Globus pallidus (tissue), 1 donor: ENCODE measurements at places on chromosomes 3 and 15.
A peak's percentile ranks its signal among the peaks of the same experiment; 100 is the strongest.

DNA sequence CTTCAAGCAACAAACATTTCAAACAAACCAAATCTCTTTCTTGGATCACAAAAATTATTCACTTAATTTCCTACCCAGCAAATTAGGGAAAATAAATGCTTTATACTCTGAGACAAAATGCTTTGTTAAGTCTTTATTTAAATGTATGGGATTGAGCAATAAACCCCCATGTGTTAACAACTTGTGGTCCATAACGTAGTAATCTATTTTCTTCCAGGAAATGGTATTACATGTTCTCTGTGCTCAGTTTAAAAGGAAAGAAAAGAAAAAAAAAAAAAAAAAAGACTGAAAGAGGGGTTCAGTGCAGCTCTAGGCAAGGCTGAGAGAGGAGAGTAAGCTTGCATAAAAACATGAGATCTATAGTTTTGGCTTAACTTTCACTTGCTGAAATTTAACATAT, 102.3 kb downstream of the PIK3CB start:
- DNase-seq, result no peak

DNA sequence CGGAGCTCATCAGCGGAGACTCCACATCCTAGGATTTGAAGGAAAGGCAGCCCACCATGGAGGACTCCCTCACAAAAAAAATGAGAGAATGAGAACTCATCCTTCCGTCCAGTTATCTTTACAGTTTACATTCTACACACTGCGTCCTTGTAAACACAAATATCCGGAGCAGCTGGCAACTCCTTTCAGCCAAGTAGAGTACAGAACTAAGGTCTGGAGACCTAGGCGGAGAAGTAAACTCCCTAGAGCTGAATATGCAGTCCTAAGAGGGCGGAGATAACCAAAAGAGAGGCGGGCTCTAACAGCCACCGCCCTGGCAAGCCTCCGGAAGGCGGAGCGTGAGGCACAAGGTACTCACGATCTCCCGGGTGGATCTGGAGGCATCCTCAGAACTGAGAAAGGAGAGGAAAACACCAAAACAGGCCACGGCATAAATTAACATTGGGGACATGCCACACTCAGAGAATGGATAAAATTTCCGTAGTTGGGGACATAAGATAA, 924 bp upstream of the SIN3A start:
- DNase-seq, result peak; percentile 85

GRCh38 chr3:45021524-45022297, 4.4 kb upstream of the CLEC3B start:
- no peak for DNase-seq

- no peak for DNase-seq
Measured at GRCh38 chr15:91393186-91393585, 293.1 kb downstream of the SV2B start.

DNA sequence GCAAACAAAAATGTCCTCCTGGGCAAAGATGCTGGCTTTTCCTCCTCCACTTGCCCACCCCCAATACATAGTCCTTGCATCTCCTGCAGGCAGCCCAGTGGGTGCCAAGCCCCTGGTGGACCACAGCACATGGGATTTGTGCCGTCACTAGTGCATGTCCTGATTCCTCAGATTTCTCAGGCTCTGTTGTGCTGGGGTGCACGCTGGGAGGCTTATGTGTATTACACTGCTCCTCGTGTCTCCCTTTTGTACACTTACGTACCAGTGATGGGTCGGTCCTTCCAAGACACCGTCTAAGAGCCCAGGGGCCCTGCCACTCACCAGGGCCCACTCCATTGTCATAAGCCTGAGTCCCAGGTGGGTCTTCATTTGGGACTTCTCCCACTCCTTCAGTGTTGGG, 70.1 kb downstream of the PLXNA1 start:
- no peak for DNase-seq

GRCh38 chr3:51686512-51687215, 15.6 kb downstream of the TEX264 start:
- no peak for DNase-seq

DNA sequence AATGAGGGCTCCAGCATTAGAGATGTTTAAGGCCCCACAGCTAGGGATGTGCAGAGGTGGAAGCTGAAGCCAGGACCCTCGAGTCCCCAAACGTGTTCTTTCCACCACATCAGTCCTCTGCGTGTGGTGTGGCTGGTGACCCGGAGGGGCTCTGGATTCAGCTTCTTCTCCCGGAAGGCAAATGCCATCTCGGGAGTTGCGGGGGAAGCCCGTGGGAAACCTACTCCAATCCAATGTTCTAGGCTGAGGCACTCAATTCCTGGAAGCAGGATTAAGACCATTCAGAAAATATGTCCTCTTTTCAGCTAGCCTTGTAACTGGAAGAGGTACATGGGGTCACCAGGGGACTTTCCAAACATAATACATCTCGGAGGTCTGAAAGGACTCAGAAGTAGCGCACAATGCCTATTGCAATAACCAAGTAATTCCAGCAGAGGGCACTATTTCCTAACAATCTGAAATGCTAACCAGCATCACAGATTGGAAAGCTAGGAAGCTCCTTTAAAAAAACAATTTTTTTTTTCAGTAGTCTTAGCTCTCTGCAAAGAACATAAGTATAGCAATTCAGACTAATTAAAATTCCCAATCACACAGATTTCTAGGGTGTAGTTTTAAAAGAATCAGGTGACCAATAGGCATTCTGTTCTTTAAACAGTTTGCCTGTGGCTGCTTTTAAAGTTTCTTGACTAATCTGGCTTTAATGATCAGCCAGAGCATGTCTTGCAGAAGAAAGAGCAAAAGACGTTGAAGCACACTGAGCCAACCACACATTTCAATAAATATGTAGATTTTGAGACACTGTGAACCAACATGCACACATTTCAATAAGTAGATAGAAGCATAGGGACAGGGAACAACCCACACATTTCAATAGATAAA, 36.1 kb downstream of the BNC1 start:
- peak; percentile 71 for DNase-seq

DNA sequence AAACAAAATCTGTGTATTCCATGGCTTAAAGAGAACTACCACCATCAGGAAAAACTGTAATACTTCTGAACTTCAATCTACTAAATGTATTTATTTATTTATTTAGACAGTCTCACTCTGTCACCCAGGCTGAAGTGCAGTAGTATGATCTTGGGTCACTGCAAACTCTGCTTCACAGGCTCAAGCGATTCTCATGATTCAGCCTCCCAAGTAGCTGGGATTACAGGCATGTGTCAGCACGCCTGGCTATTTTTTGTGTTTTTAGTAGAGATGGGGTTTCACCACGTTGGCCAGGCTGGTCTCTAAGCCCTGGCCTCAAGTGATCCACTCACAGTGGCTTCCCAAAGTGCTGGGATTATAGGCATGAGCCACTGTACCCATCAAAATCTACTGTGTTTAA, 202.3 kb upstream of the POU1F1 start:
- DNase-seq, result no peak

GRCh38 chr15:69719527-69720240, 267.1 kb downstream of the RPLP1 start:
- no peak for DNase-seq

- DNase-seq, result peak; percentile 41
Measured at GRCh38 chr15:91224755-91225380, 124.8 kb downstream of the SV2B start.

DNA sequence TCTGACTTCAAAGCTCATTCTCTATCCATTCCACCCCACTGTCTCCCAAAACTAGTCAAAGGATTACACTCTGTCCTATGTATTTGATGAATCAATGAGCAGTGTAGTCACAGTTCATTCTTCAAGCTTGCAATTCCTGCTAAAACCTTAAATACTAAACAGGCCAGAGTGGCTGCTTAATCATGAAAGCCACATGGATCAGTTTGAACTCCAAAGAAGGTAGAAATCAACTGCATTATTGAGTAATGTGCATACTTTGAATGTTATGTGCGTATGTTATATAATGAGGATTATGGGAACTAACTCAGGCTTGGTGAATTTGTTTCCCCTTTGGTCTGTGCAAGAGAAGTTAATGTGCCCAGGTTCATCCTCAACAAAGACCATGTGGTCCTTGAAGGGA, 45.4 kb downstream of the PRICKLE2 start:
- DNase-seq, result no peak

DNA sequence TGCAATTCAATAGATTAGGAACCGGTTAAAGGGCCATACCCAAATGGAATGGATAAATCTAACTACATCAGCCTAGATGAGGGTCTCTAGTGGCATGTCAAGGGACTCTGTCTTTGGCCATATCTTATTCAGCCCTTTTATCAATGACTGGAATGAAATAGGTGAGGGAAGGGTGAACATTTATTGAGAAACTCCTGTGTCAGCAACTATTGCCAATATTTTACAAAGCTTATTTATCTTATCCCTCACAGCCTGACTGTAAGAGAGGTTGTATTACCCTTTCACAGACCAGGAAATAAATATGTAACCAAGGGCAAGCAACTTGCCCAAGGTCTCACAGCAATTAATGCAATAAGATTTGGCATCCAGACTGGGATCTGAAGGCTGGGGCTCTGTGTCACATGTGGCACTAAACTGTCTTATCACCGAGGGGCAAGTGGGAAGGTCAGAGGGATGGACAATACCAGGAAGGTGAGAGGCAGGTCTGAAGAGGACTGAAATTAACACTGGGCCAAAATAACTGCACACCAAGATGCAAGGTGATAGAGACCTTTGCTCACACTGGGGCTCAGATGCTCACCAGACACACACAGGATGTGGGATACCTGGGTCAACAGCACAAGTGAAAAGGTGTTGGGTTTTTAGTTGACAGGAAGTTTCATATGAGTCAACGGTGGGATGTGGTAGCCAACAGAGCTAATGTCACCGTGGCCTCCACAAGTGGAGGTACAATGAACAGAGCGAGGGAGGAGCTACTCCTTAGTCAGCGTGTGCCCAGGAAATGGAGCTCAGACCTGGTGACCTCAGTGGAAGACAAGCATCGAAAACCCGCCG, 261.3 kb downstream of the RPLP1 start:
- DNase-seq, result no peak
